HS-27A (cell line): ENCODE measurements at places on chromosomes 11 and 22.
A peak's percentile ranks its signal among the peaks of the same experiment; 100 is the strongest.

DNA sequence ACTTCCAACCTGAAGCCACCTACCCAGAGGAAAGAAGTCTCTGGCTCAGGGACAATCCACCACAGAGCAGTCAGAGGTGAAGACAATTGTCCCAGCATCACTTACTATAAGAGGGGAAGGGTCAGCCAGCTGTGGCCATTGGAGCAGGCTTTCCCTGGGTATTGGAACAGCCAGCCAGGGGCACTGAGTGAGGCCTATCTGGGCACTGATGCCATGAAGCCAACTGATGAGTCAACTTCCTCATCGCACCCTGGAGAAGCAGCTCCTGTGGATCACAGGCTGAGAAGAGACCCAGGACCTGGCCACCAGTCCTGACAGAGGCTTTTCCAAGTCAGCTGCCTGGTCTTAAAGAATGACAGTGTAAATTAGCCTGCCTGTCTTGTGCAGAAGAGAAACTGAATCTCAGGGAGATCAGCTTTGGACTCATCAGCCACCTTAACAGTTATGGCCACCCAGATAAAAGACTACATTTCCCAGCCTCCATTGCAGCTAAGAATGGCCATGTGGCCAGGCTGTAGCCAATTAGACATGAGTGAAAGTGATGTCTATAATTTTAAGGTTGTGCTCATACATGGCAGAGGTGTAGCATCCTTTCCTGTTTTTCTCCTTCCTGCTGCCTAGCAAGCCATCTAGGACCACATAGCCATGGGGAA lies 19.0 kb downstream of the CHST1 start:
- no peak for DNase-seq

GRCh38 chr11:67449116-67449844 lies 3.2 kb downstream of the GPR152 start:
- no peak for DNase-seq

DNA sequence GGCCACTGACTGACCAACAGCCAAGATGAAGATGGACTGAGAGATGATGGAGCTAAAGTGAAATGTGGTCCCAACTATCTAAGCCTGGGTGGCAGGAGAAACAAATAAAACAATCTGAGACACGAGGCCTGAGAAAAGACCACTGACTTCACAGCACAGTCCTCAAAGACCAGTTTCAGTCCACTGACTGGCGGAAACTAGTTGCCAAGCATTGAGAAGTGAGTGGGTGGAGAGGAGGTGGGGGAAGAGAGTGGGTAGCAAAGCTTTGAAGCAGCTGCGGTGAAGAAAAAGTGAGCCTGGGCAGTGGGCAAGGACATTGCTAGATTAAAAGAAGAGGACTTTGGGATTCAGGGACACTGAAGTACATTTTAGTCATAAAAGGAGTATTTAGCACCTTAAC lies 1.9 kb downstream of the MS4A1 start:
- DNase-seq = no peak

- DNase-seq = peak; percentile 36
These were observed 29.4 kb downstream of the GUCD1 start for GRCh38 chr22:24525416-24526037.

DNA sequence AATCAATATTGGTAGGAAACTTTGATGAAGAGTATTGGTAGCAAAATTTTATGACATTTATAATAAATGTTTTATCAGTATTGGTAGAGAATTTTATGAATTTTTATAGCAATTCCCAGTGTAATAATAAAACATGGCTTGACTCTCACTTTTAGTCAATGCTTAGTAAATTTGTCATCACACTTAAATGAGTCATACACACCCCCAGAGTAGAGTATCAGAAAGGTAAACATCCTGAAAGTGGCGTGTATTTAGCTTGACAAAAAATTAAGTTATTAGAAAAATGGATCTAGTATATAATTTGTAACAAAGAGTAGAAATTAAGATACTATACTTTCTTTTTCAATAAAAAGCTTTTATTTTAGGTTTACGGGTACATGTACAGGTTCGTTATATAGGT lies 2.6 kb downstream of the MS4A3 start:
- no peak for DNase-seq

DNA sequence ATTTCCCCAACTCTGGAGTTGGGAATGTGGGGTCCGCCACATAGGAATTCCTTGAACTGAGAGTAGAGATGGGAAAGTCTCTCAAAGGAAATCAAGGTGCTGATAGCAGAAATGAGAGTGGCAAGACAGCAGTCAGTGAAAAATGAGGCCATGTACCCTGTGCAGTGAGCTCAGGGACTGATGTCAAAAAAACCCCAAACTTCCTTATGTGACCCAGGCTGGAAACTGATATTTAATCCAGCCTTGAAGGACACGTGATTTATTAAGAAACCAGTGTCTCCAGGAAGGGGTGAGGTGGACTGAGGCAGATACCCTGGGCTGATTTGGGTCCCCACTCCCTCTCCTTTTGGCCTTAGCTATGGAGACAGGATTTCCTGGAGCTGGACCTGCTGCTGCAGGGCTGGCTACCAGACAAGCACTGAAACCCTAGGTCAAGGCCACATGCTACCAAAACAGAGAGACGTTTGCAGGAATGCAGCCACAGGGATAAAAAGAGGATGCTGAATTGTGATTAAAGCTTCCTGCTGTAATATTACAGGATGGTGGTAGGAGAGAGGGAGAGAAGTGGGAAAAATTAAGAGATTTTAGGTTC lies 25.3 kb upstream of the FCHSD2 start:
- no peak for DNase-seq
